ENCODE measurements at places on chromosomes 5 and 9.
A peak's percentile ranks its signal among the peaks of the same experiment; 100 is the strongest.

- no peak for DNase-seq
Measured at GRCh38 chr5:128513806-128514205, 24.2 kb downstream of the FBN2 start.

GRCh38 chr5:159427180-159428012, 97.1 kb upstream of the IL12B start:
- DNase-seq, result no peak

- DNase-seq, result peak; percentile 33
Measured at GRCh38 chr9:21559402-21560280, 77.5 kb upstream of the IFNE start.

GRCh38 chr5:41122459-41122858, 51.3 kb upstream of the MROH2B start:
- DNase-seq, result no peak
